PC-3 (cell line): ENCODE measurements at places on chromosomes 3 and 15.

- DNase-seq: no peak
These were observed 4.6 kb downstream of the GRM2 start for GRCh38 chr3:51711352-51712037.

DNA sequence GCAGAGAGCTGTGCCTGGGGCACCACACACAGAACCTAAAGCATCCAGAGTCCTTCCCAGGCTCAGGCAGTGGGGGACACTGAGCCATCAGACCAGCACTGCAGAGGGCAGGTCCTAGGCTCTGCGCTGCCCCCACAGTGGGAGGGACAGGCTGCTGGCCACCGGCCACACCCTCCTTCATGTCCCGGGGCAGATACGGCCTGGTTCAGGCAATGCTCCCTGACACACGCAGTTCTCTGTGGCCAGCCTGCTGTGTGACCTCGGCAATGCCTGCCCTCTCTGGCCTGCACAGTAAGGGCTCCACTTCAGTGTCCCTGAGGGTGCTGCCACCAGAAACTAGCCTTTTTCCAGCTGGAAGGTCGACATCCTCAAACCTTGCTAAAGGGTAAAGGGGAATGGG lies 12.4 kb downstream of the LINGO1 start:
- DNase-seq: no peak

DNA sequence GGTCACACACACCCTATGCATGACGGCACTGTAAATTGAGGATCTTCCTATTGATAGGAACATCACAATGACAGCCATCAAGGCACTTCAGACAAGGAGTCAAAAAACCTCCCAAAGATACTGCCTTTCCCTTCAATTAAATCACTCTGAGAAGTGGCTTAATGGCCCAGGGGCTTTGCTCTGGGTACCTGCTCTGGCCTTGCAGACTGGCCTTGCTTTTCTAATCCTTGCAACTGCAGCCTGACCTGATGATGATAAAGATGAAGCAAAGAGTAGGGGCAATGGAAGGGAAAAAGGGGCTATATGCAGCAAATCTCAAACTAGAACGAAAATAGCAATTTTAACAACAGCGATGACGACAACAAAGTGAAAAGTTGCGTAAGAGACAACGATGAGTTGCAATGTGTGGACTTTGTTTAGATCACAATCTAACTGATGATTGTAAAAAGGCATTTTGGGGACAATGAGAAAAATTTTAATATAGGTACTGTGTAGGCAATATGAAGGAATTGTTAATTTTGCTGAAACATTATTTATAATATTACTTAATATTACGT lies 14.6 kb downstream of the ADAMTS9 start:
- no peak for DNase-seq

DNA sequence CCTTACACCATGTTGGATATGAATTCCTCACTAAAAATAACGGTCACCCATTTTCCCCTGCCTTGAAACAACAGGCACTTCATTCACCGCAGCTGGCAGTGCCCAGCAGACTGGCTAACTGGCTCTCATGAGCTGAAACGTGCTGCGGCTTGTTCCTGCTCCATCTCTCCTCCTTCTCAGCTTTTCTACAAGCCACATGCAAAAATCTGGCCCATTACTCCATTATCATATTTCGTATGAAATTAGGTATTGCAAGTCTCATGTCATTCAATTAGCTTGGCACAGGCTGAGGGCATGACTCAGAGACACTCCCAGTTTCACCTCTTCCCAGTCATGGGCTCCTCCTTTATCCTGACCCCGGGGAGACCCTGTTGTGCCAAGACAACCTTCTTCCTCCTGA lies 60.0 kb downstream of the MAGEF1 start:
- DNase-seq: peak; percentile 54

- DNase-seq: no peak
These were observed 181.3 kb downstream of the LSAMP start for GRCh38 chr3:116263842-116264545.

DNA sequence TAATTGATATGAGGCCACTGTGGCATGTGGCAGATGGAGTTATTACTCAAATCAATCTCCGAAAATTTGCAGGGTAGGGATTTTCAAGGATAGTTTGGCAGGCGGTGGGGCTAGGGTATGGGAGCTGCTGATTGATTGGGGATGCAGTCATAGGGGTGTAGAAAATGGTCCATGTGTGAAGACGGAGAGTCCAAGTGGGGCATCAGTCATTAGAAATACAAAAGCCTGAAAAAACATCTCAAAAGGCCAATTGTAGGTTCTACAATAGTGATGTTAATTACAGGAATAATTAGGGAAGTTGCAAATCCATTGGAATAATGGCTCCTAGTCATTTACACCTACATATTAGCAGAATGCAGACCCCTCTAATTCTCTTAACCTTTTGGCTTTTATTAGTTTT lies 4.9 kb downstream of the LEKR1 start:
- no peak for DNase-seq

- DNase-seq: no peak
These were observed 21.8 kb downstream of the IGDCC3 start for GRCh38 chr15:65355988-65356353.

- no peak for DNase-seq
These were observed 220.6 kb upstream of the SGO1 start for GRCh38 chr3:20406611-20407011.

GRCh38 chr15:78618490-78618934 lies 2.3 kb downstream of the CHRNA3 start:
- peak; percentile 88 for DNase-seq
